Right atrium auricular region (tissue), 2 donors: ENCODE measurements at places on chromosomes 16 and 17. TPM values are rescaled to one million over a fixed set of nuclear protein-coding genes. Genes with fewer than 3 reads are reported as not detected.

Gene BAIAP2
- total RNA-seq, result 27.9 TPM

Gene CHD9
- total RNA-seq, result 54.1 TPM

Gene CAVIN1
- 202 TPM for total RNA-seq

Gene C16orf96
- 0.24 TPM for total RNA-seq

Gene ADORA2B
- 0.59 TPM for total RNA-seq

Gene BPTF
- 92.3 TPM for total RNA-seq

Gene WFDC1
- total RNA-seq, result 3.3 TPM

Gene WBP2
- 100.0 TPM for total RNA-seq

Gene BEAN1
- total RNA-seq, result 0.75 TPM

DNA sequence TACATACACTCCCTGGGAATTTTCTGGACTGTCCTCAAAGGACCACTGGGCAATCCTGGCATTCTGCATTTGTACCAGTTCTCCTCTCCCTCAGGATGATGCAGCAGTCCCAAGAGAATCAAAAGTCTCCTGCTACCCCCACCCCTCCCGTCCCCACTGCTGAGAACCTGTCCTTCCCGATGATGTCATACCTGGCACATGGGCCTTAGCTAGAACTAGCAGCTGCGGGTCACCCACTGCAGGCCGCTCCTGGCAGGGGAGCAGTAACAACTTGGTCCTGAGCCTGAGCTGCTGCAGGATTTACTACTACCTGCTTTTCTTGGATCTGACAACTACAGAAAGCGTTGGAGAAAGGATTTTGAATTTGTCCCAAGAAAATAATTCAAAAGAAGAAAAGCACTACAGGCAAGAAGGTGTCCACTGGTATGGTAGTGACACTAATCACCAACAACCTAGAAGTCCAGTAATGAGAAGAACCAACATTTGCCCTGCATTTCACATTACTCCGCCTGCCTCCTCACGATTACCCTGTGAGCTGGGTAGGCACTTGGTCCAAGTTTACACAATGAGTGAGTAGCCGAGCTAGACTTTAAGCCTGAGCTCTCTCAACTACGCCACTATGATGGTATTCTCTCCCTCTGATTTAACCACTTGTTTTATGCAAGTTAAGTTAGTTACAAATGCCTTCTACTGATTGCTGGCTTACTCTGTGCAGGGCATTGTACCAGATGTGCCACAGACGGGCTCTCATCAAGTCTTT lies 55.3 kb upstream of the ETV4 start:
- no peak for DNase-seq

- DNase-seq, result no peak
Observed at GRCh38 chr16:81517629-81518438, 73.2 kb downstream of the CMIP start.

DNA sequence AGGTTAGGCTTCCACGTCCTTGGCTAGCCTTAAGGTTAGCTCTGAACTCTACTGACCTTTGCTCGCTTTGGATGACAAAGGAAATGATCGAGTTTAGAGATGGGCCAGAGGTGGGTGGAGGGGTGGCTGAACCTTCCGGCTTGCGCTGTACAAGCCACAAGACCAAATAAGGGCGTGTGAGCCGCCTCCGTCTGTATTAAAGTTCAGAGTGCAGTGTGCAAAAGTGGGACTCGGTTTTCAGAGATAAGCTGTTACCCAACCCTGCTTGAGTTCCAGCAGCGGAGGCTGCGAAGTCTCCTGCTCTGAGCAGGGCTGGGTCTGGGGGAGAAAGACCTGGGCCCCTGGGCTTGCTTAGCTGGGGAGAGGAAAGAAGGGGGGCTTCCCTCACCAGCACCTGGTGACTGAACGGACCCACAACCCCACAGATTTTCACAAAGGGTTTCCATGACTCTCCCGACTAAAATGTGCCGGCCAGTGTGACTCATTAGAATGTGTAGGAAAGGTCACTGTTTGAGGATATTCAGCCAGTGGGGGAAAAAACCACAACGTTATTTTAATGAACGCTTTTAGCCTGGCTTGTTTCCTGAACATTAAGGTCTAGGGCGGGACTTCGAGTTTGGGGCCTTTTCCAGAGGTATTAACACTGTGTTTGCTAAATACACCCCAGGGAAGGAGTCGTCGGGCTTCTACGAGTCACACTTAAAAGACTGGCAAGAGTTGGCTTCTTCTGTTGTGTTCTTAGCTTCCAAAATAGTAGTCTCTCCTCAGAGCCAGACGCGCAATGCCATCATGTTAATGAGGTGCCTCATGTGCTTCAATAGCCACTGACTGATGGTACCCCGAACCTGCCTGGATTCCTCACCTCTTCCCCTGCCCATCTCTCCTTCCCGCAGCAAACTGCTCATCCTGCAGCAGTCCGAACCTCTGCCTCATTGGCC lies 67.0 kb downstream of the CENPV start:
- peak; percentile 96 for DNase-seq

DNA sequence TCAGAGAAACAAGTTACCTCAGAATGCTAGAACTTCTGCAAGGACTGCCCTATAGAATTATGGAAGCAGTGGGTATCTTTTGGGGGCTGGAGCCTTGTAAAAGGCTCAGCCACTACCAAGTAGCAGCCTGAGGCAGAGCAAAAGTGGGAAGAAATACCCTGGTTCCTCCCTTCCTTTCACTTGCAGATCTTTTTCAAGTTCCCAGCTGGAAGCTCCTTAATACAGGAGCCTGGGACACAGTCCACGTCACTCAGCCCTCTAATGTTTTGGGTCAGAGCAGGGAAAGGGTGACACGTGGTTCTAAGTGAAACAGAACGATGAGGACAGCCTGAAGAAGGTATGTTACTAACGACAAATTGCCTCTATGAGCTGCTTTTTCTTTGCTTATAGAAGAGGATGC lies 93.1 kb downstream of the CNTNAP4 start:
- DNase-seq, result no peak

- peak; percentile 89 for DNase-seq
Observed at GRCh38 chr17:47889734-47890529, 6.1 kb upstream of the SP2 start.

- peak; percentile 86 for DNase-seq
Observed at GRCh38 chr17:2303204-2304188, at the start of the genes SMG6 and SRR. Gene SMG6 (minus strand): TSS chr17:2303785. CDS start chr17:2303720, 65 bp downstream. Gene SRR (plus strand): TSS chr17:2303950. CDS start chr17:2315561, 11,611 bp downstream.

DNA sequence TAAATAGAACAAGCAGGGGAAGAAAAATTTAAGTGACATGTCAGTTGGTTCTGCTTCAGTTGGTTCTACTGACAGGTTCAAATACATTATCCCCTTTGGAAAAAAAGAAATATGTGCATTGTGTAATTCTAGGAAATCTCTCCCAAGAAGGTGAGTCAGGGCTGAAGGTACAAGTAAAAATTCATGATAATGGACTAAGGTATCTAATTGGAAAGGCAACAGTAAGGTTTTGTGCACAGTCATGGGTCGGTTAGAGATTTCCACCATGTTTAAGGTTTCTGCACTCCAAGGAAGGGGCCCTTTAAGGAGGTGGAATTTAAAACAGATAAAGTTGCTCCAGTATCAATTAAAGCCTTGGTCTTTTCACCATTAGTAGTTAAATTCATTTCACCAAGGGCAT lies 17.9 kb upstream of the B4GALNT2 start:
- DNase-seq, result no peak

DNA sequence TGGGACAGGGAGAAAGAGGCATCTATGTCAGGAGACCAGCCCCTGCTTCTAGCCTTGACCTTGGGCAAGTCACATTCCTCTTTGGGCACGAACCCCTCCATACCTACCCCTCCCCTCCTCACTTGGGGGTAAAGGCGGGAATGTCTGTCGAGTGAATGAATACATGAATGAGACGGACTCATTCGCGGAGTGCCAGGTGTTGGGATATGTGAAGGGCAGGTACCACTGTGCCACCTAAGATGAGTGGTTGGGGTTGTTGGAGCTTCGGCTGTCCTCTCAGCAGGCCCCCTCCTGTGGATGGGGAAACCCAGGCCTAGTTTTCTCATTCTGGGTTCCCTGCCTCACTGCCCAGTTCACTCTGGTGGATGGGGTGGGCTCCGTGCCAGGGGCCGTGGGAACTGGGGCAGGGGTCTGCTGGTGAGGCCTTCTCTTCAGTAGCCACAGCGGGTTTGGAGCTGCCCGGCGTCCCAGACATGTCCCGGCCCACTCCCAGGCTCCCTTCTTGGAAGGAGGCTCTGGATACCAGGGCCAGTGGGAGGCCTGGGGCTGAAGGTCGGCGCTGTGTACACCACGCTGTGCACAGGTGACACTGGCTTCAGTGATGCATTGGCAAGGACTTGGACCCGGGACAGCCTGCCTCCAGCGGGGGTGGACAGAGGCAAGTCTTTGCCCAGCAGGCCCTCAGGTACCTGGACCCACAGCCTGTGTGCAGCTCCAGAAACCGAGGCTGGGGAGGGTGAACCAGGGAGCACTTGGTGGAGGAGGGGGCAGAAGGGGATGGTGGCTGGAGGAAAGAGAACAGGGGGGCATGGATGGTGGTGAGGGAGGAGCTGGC lies 5.6 kb downstream of the GLIS2 start:
- DNase-seq, result no peak

GRCh38 chr17:40480501-40481003 lies 20.9 kb downstream of the TNS4 start:
- DNase-seq, result no peak
